GM23248 (cell line): ENCODE measurements at places on chromosomes 5 and 9.

DNA sequence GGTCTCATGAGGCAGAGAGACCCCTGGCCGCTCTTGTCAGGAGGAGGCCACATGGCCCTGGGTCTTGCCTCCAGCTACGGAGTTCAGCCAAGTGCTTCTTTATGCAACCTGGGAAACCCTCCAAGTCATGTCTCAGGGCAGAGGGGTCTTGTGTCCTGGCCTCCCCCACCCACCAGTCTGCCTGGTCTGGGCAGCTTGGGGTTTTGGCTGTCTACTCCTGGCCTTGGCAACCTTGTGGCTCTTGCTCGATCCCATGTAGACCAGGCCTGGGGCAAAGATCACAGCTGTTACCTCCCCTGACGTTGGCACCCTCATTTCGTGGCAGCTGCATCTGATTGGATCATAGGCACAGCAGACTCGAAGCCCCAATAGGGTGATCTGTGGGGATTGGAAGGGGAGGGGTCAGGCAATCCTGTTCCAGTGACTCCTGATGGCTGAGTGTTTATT, 28.4 kb downstream of the JADE2 start:
- no peak for DNase-seq

GRCh38 chr9:89444274-89444673, 53.6 kb downstream of the SEMA4D start:
- no peak for DNase-seq

DNA sequence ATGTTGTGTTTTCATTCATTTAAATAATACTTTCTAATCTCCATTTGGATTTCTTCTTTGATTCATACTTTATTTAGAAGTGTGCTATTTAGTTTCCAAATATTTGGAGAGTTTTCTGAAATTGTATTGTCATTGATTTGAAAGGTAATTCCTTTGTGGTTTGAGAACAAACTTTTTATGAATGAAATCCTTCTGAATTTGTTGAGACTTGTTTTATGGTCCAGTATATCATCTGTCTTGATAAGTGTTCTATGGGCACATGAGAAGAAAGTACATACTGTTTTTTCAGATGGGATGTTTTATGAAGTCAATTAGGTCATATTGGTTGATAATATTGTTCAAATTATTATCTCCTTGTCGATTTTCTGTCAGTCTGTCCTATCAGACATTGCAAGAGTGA, 953.8 kb downstream of the NR2F1-AS1 start:
- DNase-seq: no peak

GRCh38 chr9:92619601-92620300, 50.2 kb downstream of the IPPK start:
- no peak for DNase-seq
